Aortic smooth muscle cell (primary cell): ENCODE measurements at places on chromosomes 16 and 17. TPM values are rescaled to one million over a fixed set of nuclear protein-coding genes. Genes with fewer than 3 reads are reported as not detected.

KPNA2 gene
- 82.6 and 89.4 TPM in 2 replicates for total RNA-seq

ZNF423 gene
- total RNA-seq = 5.9 and 7.8 TPM in 2 replicates

GRAP gene
- 0.25 and 0.79 TPM in 2 replicates for total RNA-seq

DCUN1D3 gene
- total RNA-seq = 19.3 and 19.5 TPM in 2 replicates

C16orf92 gene
- not detected in 2 replicates for total RNA-seq

ASPA gene
- total RNA-seq = 0.06 and 0.13 TPM in 2 replicates

SLC5A2 gene
- total RNA-seq = 0.06 TPM in 1 of 2 replicates, not detected in the other

FBXW10 gene
- under 0.01 and 0.06 TPM in 2 replicates for total RNA-seq

SEC14L5 gene
- total RNA-seq = 0.13 and 0.19 TPM in 2 replicates

BCL6B gene
- 3.4 and 7.3 TPM in 2 replicates for total RNA-seq

SYCE1L gene
- total RNA-seq = 0.31 and 1.2 TPM in 2 replicates

KRTAP1-1 gene
- total RNA-seq = not detected in 2 replicates

ZNF469 gene
- total RNA-seq = 0.92 and 1.2 TPM in 2 replicates

TNRC6C gene
- total RNA-seq = 8.3 and 10.1 TPM in 2 replicates

KRTAP4-3 gene
- total RNA-seq = not detected in 2 replicates

IL17C gene
- not detected in 2 replicates for total RNA-seq

DYNC1LI2 gene
- 146 and 174 TPM in 2 replicates for total RNA-seq

SDR42E1 gene
- under 0.01 TPM in 2 replicates for total RNA-seq

PHKG2 gene
- 14.5 and 16.9 TPM in 2 replicates for total RNA-seq

DHRS13 gene
- 1.2 and 2.4 TPM in 2 replicates for total RNA-seq

DGKE gene
- total RNA-seq = 4.0 and 5.0 TPM in 2 replicates

RAB26 gene
- 2.0 and 2.4 TPM in 2 replicates for total RNA-seq

KRT20 gene
- total RNA-seq = not detected in 2 replicates

RNF222 gene
- total RNA-seq = not detected in 2 replicates

SRSF2 gene
- 122 and 157 TPM in 2 replicates for total RNA-seq

CAPN15 gene
- 15.8 and 20.6 TPM in 2 replicates for total RNA-seq

TMEM204 gene
- total RNA-seq = 60.6 and 93.8 TPM in 2 replicates

CSH1 gene
- total RNA-seq = not detected in 2 replicates

RNF167 gene
- 17.6 and 19.8 TPM in 2 replicates for total RNA-seq

OR1G1 gene
- total RNA-seq = not detected in 2 replicates

PRRT2 gene
- 0.26 and 0.56 TPM in 2 replicates for total RNA-seq

CDT1 gene
- 5.0 and 12.3 TPM in 2 replicates for total RNA-seq

NPIPA8 gene
- total RNA-seq = 0.40 TPM in 1 of 2 replicates, not detected in the other

SUPT4H1 gene
- 34.6 and 35.1 TPM in 2 replicates for total RNA-seq

METRN gene
- 124 and 143 TPM in 2 replicates for total RNA-seq

C1QTNF8 gene
- total RNA-seq = 0.06 and 0.13 TPM in 2 replicates

BAIAP3 gene
- total RNA-seq = 0.92 and 1.2 TPM in 2 replicates

FSCN2 gene
- total RNA-seq = 1.4 and 2.8 TPM in 2 replicates

MAP2K6 gene
- total RNA-seq = 0.26 and 0.37 TPM in 2 replicates

TP53TG3B gene
- total RNA-seq = not detected in 2 replicates

LCAT gene
- 6.0 and 8.2 TPM in 2 replicates for total RNA-seq

GSE1 gene
- 10.6 and 12.0 TPM in 2 replicates for total RNA-seq

ARL6IP1 gene
- 325 and 390 TPM in 2 replicates for total RNA-seq

PSME3IP1 gene
- 66.2 and 75.2 TPM in 2 replicates for total RNA-seq

FLII gene
- total RNA-seq = 408 and 546 TPM in 2 replicates

VASN gene
- 88.0 and 101 TPM in 2 replicates for total RNA-seq

CALB2 gene
- total RNA-seq = not detected in 2 replicates

FOXJ1 gene
- not detected in 2 replicates for total RNA-seq

CSH2 gene
- not detected in 2 replicates for total RNA-seq

EVPLL gene
- not detected in 2 replicates for total RNA-seq

APPBP2 gene
- 30.6 and 36.8 TPM in 2 replicates for total RNA-seq

NPW gene
- 0.06 and 0.13 TPM in 2 replicates for total RNA-seq

TEDC2 gene
- total RNA-seq = 2.7 and 6.1 TPM in 2 replicates

WIPI1 gene
- total RNA-seq = 165 and 192 TPM in 2 replicates

TPPP3 gene
- total RNA-seq = 0.50 and 0.66 TPM in 2 replicates

MIF4GD gene
- 11.6 and 11.9 TPM in 2 replicates for total RNA-seq

ADORA2B gene
- 4.8 and 7.5 TPM in 2 replicates for total RNA-seq
